COLO829 (cell line): ENCODE measurements at places on chromosomes 5 and 9.

DNA sequence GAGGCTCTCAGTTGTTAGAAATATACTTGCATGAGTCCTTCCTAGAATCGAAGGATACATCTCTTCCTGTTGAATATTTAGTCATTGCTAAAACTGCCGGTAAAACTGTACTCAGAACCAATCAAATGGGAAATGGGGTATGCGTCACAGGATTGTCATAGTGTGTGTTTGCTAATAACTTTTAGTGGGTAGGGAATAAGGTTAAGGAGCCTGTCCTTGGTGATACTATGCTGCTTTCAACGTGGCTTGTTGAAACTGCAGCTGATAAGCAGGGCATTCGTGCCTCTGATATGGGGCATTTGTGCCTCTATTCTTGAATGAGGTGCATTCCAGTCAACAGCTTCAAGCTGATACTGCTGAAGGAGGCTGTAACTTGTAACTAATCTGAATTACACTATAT, 26.6 kb downstream of the HABP4 start:
- no peak for DNase-seq

DNA sequence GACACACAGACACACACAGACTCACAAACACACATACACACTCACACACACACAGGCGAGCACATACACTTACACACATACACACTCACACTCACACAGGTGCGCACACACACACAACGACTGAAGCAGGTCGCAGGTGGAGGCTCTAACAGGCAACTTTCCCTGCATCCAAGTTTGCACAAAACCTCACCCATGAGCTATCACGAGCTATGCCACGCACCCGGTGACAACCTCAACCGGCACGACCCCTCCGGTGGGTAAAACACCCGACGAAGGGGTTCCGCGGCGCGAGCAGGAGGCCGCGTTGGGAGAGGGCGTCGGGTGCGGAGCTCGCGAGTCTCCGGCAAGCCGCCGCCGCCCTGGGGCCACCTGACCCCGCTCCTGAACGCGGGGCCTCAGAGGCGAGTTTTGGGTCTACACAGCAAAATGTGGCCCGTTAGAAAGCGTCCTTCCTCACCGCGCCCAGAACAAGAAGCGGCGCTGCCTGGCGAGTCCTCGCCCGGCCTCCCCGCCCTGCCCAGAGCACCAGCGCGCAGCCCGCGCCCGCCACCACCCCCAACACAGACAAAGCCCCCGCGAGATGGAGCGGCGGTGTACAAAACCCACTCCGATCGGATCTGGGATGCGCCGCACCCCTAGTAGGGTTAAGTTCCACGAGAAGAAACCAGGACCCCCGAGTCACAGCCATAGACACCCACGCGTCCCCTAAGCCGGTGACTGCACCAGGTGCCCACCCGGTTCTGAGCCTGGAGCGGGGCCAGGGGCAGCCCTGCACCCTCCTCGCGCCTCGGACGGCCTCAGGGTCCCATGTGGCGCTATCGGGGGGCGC, 665 bp downstream of the SLC6A3 start:
- DNase-seq = no peak

GRCh38 chr9:136028760-136029470, 66.2 kb downstream of the NACC2 start:
- no peak for DNase-seq

- peak; percentile 83 for DNase-seq
Measured at GRCh38 chr9:129334105-129334935, 156.3 kb upstream of the IER5L start.

DNA sequence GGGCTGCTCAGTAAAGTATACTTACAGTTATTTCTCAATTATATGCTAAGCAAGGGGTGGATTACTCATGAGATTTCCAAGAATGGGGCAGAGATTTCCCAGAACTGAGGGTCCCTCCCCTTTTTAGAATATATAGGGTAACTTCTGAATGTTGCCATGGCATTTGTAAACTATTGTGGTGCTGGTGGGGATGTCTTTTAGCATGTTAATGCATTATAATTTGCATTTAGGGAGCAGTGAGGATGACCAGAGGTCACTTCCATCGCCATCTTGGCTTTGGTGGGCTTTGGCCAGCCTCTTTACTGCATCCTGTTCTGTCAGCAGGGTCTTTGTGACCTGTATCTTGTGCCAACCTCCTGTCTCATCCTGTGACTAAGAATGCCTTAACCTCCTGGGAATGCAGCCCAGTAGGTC, 35.5 kb downstream of the TTC1 start:
- DNase-seq = no peak

GRCh38 chr5:135930029-135930948, 24.5 kb downstream of the LECT2 start:
- DNase-seq = no peak

GRCh38 chr5:103391659-103392058, 133.1 kb downstream of the MACIR start:
- DNase-seq = no peak

DNA sequence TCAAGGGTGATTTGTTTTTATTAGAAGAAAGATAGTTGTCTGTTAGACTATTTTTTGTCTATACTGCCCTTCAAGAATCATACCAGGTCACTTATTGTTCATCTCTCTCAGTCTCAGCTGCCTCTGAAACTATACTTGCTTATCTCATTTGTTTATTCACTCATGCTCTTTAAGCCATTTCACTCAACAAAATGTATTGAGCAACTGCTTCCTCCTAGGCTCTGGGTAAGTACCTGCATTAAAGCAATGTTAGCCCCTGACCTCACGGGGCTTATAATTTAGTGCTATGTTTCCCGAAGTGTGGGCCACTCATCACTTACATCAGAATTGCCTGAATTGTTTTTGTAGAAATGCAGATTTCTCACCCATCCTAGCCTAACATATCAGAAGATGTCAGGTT, 100.9 kb downstream of the DPYSL3 start:
- DNase-seq = no peak

DNA sequence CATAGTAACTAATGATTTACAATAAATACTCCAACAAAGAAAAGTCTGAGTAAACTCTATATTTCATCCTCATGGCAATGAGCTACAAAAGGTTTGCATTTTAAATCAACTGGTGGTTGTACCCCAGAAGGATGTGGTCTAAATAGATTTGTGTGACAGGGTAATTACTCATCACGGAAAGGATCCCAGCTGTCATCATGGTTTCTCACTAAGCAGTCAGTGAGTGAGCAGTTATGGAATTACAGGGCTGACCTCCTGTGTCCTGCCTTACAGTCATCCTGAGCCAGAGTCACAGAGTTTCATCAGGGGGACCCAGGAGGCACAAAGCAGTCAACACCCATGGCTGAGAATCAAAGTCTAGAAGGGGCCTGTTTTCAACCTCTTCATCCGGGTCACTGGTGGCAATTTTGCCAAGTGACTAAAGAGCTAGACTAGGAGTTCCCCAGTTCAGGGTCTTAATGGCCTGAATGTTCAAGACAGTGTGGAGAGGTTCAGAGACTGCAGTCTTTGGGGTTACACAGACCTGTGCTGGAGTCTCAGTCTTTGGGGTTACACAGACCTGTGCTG, 210.7 kb upstream of the SLC24A2 start:
- DNase-seq = peak; percentile 59

DNA sequence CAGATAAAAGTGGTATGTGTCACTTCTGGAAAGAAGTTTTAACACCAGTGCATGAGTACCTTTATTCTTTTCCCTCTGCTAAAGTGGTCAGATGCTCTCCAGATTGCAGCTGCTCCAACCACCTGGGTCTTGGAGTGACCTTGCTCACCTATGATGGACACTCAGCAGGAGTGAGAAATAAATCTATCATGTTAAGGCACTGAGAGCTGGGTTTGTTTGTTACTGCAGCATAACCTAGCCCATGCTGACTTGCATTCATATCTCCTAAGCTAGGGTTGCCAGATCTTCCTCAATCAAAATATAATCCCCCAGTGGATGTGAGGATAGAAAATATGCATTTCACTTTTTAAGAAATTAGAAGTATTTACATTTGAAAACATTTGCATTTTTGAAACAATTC, 295.9 kb downstream of the AGTPBP1 start:
- DNase-seq = no peak

GRCh38 chr9:111411266-111411665, 72.9 kb downstream of the ECPAS start:
- no peak for DNase-seq

- no peak for DNase-seq
Measured at GRCh38 chr5:121693864-121694263, 157.8 kb upstream of the FTMT start.

GRCh38 chr9:1554081-1555035, 460.8 kb upstream of the SMARCA2 start:
- DNase-seq = no peak

DNA sequence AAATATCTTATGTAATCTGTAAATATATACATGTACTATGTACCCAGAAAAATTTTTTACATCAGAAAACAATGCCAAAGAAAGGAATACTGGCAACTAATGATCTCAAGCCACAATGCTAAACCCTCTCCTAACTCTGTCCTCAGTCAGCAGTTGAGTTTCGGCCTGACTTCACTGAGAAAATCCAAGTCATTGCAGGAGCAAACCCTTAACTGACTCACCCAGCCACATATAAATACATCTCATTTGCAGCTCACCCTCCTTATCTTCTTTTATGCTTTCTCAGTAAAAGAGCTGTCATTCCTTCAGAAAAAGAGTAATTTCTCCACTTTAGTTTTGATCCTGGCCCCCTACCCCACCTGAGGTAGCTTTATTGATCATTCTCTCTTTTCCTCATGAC, 46.1 kb upstream of the TMED7 start:
- no peak for DNase-seq

- no peak for DNase-seq
Measured at GRCh38 chr5:90119531-90119971, 290.0 kb downstream of the CETN3 start.

GRCh38 chr5:52989781-52990527, 802 bp downstream of the ITGA2 start:
- DNase-seq = no peak

DNA sequence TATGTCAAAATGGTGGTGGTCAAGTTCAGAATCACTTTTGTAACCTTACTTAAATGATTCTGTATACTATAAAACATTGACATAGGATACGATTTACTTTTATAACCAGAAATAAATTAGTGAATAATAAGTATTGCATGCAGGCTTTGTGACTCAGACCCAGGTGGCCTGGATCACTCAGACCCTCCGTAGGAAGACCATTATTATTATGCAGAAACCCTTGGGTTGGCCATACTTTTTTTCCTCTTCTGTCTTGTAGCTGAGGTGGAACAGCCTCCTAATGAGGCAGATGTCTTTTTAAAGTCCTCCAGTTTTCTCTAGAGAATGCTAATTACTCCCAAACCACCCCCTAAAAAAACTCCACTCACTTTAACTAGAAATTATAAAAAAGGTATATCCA, 121.9 kb downstream of the LPAR1 start:
- no peak for DNase-seq

DNA sequence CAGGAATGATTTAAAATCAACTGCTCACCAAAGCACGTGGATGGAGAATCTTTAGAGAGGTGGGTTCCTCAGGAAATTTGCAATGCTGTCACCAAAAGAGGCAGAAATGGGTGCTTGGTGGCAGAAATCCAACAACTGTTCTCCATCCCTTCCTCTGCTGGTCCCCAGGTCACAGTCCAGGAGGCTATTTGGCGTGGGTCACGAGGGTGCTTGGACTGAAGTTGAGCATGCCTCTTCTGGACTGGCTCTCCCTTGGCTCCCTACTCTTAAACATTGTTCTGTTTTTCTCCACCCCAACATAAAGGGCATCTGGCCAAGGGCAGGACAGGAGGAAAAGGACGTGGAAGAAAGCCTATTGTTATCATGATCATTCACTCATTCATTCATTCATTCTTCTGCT, 58.9 kb downstream of the WWC1 start:
- DNase-seq = no peak

- DNase-seq = no peak
Measured at GRCh38 chr5:140555747-140556312, 1.4 kb downstream of the SRA1 start.

DNA sequence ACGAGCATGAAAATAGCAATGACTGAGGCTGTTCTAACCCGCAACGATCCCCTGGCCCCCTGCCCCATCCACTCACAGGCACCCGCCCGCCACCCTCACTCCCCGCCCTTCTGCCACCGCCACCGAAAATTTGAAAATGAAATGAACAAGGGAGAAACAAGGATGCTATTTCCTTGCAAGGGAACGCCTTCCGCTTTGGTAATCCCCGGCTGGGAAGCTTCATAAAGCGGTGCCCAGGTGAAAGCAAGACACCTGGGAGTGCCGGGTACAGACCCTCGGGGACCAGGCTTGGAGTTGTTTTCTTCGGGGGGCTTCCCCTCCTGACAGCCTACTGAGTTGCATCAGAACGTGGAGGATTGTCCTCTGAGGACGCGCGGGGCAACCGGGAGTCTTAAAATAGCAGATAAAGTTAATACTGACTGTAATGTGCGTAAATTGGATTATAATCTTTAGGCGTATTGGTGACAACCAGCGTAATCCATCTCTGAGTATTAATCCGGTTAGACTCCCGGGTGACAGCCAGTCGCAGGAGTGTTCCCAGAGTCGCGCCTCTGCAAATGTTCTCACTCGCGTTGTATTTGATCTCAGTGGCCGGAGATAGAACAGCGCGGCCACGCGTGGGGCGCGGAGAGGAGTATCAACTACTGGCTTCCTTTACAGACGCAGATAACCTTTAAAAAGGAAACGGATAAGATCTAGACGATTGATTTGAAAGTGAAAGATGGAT, 885 bp upstream of the MLLT3 start:
- DNase-seq = no peak

- no peak for DNase-seq
Measured at GRCh38 chr5:134906811-134907210, 1.9 kb downstream of the PCBD2 start.

DNA sequence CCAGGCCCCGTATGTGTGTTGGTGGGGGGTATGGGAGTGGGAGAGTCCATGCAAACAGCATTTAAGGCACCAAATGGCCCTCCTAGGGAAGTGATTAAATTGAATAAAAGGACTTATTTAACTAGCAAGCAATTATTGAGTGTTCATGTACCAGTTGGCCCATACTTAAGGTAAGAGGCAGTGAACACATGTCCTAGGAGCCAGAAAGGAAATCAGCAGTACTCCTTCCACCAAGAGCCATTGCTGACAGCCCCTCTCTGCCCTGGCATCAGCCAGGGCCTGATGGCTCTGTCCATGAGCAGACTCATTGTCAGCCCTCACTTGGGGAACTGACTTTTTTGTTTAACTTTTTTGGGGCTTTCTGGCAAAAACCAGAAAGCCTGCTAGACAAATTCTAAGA, 10.4 kb upstream of the SHROOM1 start:
- no peak for DNase-seq
